ENCODE measurements at places on chromosomes 16 and 17.

DNA sequence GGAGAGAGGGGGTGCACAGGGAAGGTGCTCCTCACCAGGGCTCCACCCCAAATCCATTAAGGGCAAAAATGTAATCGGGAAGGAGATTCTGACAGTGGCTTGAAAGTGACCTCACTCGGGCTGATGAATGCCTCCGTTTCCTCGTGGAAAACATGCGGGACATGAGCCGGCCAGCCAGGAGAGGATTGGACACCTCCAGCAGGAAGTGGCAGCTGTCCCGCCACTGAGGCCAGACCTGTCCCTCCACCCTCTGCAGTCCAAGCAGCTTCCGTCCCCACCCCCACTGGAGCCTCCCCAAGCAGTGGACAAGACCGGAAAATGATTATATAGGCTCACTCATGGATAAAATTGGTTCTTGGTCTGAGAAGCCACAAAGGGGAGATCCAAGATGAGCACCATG is 82.1 kb upstream of the CCL1 start:
- DNase-seq = no peak

- no peak for DNase-seq
Measured at GRCh38 chr17:40025991-40026815, 11.0 kb downstream of the CSF3 start.

DNA sequence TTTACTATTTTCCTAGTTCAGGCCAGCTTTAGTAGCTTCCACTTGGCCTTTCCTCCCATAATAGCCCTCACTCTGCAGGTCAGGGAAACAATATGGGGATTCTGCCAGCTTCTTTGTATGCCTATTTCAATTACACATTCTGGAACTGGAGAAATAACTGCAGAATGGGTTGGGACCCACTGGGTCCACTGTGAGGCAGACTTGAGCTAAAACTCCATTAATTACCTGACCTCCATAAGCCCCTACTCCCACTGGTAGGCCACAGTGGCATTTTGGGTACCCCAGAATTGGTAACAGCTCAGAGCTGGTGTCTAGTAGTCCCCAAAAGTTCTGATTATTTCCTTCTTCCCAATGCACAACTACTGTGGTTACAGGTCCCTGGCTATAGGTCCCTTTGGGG is 16.7 kb upstream of the TENT4B start:
- no peak for DNase-seq

- DNase-seq = no peak
Measured at GRCh38 chr17:57539529-57540301, 205.4 kb downstream of the CCDC182 start.

DNA sequence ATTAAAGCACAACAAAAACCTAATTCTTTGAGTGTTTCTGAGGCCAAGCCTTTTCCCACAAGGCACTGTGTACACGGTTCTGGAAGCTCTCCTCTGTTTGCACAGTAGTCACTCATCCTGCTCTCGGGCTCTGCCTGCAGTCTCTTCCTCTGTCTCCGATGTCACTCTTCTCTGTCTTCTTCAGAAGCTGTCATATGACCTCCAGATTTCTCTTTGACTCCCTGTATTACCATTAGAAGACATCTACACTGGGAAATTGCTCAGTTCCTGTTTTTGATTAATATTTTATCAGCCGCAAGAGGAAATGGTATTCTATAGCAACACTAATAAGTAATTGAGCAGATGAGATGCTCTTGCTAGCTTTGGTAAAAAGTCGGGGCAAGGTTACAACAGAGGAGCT is 422.9 kb downstream of the WWOX start:
- DNase-seq = no peak

- peak; percentile 79 for DNase-seq
Measured at GRCh38 chr16:51408357-51408756, 257.3 kb upstream of the SALL1 start.

- no peak for DNase-seq
Measured at GRCh38 chr17:17376362-17376761, 73.2 kb downstream of the NT5M start.

DNA sequence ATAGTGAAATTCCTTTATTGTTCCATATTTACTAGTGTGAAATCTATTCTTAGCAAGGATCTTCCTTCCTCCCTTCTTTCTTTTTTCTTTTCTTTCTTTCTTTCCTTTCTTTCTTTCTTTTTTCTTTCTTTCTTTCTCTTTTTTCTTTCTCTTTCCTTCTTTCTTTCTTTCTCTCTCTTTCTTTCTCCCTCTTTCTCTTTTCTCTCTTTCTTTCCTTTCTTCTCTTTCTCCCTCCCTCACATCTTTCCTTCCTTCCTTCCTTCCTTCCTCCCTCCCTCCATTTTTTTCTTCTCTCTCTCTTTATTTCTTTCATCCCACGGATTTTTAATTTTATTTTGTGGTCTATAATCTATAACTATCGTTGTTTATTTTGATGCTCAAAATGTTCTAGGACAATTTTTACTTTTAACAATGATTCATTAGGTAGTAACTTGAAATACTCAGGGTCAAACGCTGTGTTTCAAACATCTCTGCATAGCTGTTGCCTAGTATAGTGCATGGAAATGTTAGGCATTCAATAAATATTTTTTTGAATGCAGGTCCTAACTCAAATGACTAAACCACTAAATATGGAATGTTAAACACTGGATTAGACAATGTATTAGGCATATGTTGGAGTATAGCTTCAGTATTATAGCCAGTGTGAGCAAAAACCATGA is 178.3 kb downstream of the MAP2K6 start:
- peak; percentile 93 for DNase-seq

DNA sequence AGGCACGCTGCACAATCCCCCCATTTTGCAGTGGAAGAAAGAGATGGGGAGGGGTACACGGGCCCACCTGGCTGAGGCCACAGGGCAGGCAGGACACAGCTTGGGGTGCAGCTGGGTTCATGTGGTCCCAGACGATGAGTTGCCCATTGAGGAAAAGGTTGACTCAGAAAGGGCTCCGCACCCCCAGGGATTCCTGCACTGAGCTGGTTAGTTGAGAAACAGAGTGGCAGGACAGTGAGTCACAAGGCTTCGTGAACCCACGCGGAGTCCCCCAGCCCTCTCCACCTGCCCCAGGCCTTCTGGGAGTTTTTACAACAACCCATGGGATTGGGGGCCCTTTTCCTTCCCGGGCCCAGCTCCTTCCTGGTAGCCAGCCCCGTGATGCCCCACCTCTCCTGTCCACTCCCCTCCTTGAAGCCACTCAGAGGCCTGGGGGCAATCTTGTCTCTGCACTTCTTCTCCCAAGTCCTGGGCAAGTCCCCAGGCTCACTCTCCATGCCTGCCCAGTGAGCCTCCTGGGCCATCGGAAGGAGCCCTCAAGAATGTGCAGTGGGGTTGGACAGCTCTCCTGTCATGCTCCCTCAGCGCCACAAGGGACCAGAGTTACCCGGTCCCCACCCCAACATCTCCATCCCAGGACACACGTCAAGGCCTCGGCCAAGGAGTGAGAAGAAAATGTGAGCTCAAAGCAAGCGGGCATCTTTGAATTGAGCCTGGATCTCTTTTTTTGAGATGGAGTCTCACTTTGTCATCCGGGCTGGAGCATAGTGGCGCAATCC is 251.2 kb downstream of the PARN start:
- peak; percentile 69 for DNase-seq

GRCh38 chr16:55326261-55327092 is 2.5 kb downstream of the IRX6 start:
- no peak for DNase-seq

GRCh38 chr17:29826114-29826692 is 103.8 kb downstream of the SSH2 start:
- DNase-seq = no peak

DNA sequence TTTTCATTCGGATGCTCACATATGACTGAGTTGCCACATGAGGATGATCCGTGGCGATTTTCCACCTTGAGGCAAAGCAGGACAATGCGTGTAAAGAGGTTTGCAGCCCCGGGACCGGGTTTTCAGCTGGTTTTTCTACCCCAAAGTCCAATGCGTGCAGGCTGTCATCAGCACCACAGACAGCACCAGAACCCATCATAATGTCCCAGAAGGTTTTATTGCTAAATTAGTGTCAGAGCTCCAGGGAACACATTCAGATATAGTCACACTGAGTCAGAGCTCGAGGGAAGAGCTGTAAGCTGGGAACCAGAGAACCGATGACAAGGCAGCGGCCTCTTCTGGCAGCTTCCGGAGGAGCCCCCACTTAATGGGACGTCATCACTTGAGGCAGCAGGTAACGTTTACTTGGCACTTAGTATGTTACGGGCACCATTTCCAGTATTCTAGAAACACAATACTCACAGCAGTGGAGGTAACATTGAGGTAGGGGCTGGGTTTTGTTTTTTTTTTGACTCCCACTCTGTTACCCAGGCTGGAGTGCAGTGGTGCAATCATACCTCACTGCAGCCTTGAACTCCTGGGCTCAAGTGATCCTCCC is 8.9 kb upstream of the NAGPA start:
- no peak for DNase-seq

GRCh38 chr16:27759301-27759871 is 209.4 kb downstream of the KATNIP start:
- peak; percentile 81 for DNase-seq

GRCh38 chr17:75262112-75262606 is 480 bp downstream of the MRPS7 start:
- DNase-seq = no peak

DNA sequence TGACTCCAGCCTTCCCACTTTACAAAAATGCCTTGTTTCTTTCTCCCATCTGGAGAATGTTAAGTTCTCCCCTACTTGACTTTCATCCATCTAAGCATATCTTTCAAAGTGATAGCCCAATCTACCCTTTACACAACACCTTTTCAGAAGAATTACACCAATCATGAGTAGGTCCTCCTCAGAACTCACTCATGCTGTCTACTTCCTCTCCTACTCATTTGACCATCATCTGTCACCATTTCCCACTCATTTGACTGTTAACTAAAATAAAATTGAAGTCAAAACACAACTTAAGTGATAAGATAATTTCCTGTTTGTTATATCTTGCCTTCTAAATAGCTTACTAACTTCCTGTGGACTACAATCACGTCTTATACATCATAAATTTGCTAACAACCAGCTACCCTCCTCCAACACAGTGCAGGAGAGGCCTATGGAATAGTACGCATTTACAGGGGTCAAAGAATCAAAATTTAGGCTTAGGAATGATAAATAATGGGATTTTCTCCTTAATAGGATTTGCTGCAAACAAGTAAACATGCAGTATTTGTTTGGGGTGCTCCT is 16.1 kb downstream of the KCNJ16 start:
- DNase-seq = no peak

GRCh38 chr16:24007391-24007790 is 171.6 kb downstream of the PRKCB start:
- DNase-seq = no peak

- no peak for DNase-seq
Measured at GRCh38 chr17:66387392-66387981, 85.1 kb downstream of the PRKCA start.

DNA sequence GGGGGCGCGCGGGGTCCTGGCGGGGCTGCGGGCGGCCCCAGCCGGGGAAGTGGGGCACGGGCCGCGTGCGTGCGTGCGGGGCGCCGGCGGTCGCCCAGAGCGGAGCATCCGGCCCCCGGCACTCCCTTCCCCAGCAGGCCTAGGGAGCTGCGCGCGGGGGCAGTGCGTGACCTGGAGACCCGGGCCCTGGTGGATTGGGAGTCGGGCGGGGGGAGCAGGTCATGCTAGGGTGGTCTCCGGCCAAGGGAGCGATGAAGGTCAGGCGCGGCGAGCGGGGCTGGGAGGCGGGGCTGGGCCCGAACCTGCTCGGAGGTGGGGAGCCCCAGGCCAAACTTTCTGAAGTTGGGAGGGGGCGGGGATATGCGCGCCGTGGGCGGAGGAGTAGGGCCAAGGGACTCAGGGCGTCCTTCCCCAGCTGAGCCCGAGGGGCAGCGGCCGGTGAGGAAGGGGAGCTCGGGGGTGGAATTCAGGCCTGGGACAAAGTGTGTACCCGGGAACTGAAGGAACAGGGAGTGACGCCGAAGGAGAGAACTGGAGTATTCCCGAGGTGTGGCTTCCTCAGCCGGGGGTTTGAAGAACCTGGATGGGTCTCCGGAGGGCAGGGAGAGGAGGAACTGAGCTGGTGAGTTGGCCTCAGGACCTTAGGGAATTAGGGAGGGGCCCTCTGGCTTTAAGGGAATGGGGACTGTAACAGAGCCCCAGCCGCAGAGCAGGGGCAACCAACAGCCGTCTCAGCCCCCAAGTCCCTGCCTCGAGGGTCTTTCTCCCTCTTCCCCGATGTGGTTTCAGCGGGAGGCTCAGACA is 589 bp downstream of the XYLT2 start:
- peak; percentile 25 for DNase-seq

DNA sequence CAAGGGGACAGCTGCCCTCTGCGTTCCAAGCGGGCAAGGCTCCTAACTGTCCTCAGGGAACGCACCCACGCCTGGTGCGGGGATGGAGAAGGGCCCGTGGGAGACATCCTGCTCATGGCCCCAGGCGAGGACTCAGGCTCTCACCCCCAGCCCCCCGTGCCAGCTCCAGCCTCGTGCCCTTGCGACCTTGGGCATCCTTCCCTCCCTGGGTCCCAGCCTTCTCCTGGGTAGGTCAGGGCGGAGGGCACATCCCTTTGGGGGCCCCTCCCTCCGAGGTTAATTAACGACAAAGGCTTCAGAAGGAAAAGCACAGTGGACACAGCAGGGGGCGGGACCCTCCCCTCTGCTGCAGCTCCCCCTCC is 3.0 kb downstream of the PGAP6 start:
- DNase-seq = no peak

DNA sequence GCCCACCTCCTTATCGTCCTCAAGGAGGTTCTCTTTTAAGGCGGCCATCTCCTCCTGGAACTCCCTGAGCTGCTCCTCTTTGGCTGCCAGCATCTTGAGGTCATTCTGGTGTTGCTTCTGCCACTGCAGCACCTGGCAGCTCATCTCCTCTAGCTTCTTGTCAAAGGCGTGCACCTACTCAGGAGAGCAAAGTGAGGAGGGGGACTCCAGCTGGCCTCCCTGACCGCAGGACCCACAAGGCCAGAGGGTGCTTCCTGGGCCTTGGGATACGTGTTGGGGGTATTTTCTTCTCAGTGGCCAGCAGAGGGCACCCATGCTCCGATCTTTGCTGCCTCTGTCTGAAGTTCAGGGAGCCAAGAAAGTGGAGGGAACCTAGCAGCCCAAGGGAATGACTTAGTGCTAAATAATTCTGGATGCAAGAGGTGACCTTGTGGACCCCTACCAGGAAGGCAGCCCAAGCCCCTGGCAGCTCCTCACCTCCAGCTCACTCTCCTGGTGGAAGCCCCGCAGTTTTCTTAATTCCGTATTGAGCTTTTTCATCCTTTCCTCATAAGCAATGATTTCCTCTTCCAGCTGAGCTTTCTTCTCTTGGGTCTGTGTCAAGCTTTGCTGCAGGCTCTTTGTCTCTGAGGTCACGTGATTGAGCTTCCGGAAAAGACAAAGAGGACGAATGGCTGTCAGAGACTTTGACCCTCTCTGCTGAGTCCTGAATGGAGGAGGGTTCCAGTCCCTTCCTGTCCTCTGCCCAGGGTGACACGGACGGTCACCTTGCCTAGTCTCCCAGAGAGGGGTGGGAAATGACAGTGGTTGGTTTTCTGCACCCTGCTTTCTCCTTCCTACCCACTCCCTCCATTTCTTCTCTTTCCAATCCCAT is 31.4 kb downstream of the DHX38 start:
- peak; percentile 62 for DNase-seq

- DNase-seq = no peak
Measured at GRCh38 chr17:73952480-73953205, 250.8 kb upstream of the RPL38 start.

GRCh38 chr17:40612599-40613244 is 34.9 kb downstream of the SMARCE1 start:
- DNase-seq = no peak

GRCh38 chr16:84759061-84759460 is 59.3 kb downstream of the USP10 start:
- no peak for DNase-seq

Data from HCEC 1CT (cell line).